Left renal pelvis (tissue), 4 donors: ENCODE measurements at places on chromosomes 7 and 10.

DNA sequence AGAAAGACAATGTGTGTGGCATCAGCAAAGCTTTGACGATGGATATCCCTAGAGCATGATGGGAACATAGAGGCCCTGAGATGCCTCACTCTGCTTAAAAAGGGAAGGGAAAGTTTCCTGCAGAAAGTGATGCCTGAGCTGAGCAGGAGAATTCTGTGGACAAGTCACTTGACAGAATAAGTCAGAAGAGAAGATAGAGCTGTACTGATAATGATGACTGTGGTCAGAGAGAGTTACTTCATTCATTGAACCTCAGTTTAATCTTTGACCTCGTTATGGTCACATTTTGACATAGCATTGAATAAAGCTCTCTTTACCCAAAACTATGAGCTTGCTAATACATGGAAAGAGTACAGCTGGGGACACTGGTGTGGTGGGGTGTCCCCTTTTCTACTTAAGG, 7.6 kb downstream of the CUBN start:
- no peak for DNase-seq

- DNase-seq: no peak
Measured at GRCh38 chr10:24205821-24206220, 3.1 kb upstream of the KIAA1217 start.

- no peak for DNase-seq
Measured at GRCh38 chr7:130951303-130951975, 217.4 kb upstream of the KLF14 start.

GRCh38 chr7:93968911-93969620, 35.1 kb downstream of the BET1 start:
- DNase-seq: no peak

DNA sequence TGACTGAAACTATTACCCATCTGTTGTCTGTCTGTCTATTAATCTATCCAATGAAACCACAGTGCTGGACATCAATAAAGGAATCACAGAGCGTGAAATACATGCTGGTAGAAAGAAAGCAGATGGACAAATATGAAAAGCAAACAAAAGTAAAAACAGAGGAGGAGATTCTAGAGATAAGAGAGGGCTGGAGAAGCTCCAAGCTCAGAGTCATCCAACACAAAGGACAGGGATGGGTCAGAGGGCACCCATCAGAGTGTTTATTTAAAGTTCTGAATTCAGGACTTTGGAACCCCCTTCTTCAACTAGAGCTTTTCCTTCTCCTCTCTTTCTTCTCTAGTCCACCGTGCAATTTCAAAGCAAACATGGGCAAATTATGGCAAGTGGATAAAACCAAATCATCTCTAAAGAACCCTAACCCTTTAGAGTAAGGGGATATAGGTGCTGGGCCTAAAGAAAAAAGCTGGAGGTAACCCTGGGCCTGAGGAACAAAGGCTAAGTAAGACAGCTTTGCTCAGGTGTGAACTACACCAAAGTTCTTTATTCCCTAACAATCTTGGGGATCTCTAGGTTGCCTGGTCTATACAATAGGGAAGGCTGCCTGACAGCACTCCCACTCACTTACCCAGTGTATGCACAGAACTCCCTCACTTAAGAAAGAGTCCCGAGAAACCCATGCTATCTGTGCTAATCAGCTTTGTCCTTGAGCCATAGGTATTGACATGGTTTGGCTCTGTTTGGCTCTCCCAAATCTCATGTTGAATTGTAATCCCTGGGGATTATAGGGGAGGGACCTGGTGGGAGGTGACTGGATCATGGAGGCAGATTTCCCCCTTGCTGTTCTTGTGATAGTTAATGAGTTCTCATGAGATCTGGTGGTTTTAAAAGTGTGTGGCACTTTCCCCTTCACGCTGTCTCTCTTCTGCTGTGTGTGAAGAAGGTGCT, 97.0 kb downstream of the BAMBI start:
- DNase-seq: no peak

DNA sequence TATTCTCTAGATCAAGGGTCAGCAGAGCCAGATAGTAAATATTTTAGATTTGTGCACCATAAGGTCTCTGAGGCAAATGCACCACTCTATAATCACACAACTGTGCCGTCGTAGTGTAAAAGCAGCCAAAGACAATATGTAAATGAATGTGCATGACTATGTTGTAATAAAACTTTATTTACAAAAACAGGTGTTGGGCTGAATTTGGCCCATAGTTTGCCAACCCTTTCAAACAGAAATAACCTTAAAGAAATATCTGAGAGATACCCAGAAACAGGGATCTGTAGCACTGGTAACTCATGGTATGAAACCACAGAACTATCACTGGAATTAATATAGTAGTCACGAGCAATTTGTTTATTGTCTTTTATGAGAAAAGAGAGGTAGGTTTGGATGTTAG, 86.0 kb downstream of the ARID5B start:
- no peak for DNase-seq

DNA sequence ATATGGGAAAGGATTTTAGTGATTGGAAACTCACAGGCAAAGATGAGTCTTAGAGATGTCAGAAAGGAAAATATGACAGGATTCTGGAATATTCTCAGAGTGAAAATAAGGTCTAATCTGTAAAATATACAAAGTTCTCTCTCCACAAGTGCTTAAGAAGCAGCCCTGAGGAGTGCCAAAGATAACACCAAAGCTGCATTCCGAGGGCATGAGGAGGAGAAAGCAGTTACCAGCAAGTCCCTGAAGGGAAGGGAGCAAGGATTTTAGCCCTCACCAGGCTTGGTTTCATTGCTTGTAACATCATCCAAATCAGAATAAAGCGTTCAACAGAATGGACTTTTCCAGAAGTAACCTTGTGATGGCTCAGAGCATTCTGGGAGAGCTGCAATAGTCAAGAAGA, 31.4 kb upstream of the DLX6 start:
- DNase-seq: no peak

GRCh38 chr10:28429573-28430216, 103.2 kb upstream of the WAC start:
- no peak for DNase-seq

DNA sequence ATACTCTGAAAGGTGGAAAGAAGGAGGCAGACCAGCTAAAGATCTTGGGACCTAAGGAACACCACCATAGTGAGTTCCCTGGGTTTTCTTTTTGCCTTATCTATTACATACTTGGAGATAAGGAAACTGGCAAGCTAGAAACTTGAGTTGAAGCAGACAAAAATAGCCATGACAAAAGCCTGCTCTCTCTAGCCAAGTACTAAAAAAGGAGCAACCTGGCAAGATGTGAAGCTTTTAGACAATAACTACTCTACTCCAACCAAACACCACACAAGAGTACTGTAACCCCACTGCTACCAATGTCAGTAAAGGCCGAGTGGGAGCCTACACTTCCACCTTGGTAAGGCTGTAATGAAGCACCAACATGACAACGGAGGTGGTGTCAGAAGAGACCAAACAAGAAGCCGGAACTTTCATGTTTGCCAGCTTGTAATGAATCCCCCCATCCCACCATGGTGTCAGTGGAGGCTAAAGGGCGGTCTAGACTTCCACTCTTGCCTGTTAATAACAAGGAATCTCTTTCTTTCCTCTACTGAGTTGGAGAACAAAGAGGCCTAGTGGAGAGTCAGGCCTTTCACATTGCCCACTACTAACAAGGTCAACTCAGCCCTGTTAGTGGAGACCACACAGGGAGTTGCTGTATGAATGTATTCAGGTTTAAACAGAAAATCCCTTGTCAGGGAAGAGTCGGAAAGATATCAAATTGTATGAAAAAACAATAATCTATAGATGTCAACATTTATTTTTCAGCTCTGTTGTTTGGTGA, 55.8 kb upstream of the DYNC1I1 start:
- DNase-seq: no peak

- no peak for DNase-seq
Measured at GRCh38 chr10:100660945-100661344, 84.4 kb upstream of the PAX2 start.

DNA sequence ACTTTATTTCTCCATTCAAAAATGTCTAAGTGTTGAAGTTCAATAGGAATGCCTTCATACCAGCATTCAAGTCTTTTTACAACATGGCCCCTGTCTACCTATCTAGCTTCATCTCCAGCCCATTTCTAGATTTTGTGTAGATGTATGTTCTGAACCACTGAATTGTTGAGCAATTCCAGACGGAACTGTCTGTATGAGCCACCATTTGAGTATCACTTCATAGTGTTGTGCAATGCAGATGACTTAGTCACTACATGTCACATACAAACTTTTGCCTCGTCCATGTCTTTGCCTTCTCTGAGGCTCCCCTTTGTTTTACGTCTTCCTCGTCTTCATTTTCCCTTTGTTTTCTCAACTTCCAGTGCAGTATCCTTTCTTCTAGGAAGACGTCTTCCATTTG, 118.1 kb downstream of the INHBA start:
- DNase-seq: no peak

- DNase-seq: no peak
Measured at GRCh38 chr7:72152161-72153131, 259.7 kb downstream of the CALN1 start.

DNA sequence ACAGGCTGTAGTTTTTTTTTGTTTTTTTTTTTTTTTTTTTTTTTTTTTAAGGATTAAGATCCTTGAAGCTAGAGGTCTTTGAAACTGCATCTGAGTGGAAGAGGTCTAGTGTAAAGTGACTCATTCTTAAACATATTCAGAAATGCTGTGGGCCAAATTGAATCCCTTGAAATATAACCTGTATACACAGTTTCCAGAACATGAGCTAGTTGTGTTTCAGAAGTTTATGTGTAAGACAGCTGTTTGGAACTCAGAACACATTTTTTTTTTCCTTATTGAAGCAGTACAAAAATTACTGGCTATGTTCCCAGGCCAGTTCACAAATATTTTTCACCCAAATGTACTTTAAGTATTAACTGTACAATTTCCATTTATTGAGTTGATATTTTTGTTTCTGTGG, 67.9 kb downstream of the PPP1R9A start:
- no peak for DNase-seq

DNA sequence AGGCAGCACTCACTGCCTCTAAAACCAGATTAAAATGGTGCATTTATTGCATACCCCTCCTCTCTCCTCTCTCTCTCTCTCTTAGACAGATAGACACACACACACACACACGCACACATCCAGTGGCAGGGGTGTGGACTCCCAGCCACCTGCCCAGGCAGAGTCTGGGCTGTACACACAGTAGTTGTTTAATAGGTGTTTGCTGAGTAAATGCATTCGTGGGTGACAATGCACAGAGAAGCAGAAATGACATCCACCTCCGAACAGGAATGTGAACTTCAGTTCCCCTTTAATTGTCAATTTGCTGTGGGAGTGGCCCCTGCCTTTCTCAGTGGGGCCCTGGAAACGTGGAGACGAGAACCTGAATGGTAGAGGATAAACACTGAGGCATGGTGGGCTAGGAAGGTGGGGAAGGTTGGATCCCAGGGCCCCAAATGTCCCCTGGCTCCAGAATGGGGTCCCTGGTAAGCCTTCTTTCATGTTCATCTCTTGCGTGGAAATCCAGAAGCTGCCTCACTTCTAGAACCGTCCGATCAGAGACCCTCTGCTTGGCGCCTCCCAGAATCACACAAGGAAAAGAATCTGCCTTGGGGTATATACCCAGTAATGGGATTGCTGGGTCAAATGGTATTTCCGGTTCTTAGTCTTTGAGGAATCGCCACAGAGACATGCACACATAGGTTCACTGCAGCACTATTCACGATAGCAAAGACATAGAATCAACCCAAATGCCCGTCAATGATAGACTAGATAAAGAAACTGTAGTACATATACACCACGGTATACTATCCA, 58.5 kb upstream of the ECHDC3 start:
- DNase-seq: no peak

DNA sequence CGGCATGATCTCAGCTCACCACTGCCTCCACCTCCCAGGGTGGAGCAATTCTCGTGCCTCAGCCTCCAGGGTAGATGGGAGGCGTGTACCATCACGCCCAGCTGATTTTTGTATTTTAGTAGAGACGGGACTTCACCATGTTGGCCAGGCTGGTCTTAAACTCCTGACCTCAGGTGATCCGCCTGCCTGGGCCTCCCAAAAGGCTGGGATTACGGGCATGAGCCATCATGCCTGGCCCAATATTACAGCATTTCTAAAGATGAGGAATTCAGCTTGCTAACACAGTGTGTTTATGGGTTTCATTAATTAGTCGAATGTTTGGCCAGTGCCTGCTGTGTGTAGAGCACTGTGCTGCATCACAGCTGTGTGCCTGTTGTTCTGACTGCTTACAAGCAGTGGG, 3.7 kb downstream of the WDR37 start:
- DNase-seq: no peak

DNA sequence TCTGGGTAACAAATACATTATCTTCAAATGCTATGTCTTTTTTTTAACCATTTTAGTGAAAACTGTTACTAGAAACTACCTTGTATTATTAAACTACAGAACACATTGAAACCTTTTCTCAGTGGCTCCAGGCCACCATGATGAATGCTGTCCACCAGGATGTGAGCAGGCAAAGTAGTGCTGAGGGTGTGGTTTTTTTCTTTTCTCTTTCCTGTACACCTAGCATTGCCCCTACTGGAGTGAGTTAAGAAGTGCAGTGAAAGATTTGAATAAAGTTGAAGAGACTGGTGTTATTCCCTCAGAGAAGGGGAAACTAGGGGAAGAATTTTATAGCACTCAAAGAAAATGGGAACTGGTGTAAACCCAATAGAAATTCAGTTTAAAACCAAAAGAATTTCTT, 120.0 kb upstream of the SAMD8 start:
- no peak for DNase-seq

DNA sequence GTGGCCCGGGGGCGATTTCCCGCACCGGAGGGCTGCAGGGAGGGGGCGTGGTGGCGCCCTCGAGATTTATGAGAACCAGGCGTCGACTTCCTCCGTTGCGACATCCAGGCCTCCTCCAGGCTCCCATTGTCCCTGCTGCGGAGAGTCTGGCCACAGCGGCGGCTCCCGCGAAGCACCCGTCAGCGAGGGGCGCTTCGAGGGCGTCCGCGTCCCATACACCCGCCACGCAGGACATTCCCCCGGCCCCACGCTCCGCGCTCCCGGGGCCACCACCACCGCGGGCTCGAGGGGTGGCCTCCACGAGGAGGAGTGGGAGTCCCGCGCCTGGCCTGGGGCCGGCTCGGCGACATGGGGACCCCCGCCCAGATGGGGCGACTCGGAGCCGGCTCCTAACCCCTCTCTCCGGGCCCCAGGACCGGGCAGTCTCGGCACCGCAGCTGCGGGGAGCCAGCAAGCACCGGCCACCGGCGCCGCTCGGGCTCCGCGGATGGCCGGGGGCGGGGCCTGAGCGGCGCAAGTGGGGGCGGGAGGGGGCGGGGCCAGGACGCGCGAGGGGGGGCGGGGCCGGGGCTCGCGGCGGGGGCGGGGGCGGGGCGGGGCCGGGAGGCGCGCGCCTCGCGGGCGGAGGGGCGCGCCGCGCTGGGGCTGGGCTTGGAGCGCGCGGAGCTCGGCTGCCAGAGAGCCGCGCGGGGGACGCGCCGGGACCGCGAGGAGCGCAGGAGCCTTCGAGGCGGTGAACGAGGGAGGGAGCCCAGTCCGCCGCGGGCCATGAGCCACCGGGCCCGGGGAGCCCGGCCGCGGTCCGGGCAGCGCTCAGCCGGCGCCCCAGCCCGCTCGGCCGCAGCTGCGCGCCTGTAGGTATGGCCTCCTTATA, at the start of gene SH2B2:
TSS of gene SH2B2 (plus strand) at position 632 of the 874 bp plus-strand sequence. CDS start 13,683 bp downstream, outside the sequence.
- no peak for DNase-seq
